MCF 10A (cell line): ENCODE measurements at places on chromosomes 5 and 9.

DNA sequence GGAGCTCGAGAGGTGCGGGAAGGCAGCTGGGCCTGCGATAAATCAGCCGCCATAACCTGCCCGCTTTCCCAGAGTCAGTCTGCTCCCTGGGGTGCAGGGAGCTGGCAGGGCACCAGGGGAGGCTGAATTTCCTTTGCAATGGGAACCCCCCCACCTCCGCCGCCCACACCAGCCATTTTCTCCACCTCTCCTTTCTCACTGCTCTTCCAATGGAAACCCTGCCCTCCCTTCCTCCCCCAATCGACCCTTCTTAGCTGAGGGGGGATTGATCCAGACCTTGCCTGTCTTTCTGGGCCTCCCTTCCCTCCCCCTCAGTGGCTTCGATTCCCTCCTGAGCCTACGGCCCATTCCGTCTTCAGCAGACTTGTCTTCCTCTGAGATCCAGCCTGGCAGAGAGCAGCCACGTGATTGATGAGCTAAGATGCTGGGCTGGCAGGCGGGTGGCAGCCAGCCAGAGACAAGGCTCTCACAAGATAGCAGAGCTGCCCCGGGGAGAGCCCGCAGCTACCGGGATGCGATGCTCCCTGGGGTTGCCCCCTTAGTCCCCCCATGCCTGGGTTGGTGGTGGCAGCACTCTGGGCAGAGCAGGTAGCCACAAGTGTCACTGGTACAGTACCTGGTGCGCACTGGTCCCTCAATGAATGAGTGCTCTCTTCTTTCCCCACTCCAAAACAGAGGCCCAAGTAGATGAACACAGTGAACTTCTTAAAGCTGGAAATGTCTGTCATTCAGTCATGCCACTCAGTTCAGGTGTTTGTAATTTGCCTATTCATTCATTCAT is 53.7 kb upstream of the FABP6 start:
- no peak for DNase-seq

- DNase-seq: peak; percentile 14
Observed at GRCh38 chr5:125913200-125913599, 510.0 kb upstream of the GRAMD2B start.

DNA sequence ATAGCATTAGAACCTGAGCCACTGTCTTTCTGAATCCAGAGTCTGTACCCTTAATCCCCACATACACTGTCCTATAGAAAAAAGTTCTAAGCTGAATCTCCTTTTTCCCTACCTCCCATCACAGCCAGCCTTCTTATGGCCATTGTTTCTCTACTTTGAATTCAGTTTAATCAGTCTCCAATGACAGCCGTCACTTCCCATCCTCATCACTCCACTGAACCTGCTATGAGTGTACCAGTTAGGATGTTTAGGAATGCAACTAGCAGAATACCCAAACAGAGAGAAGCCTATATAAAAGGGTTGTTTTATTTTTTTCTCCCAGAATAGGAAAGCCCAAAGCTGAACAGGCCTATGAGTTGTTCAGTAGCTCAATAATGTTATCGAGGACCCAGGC is 220.4 kb upstream of the NREP start:
- no peak for DNase-seq

GRCh38 chr5:72154076-72154756 is 46.9 kb downstream of the MAP1B start:
- no peak for DNase-seq

- DNase-seq: no peak
Observed at GRCh38 chr5:14066326-14066725, 76.8 kb upstream of the TRIO start.

- DNase-seq: no peak
Observed at GRCh38 chr9:131289301-131290035, at the start of gene PLPP7. PLPP7 (plus strand) TSS chr9:131289723; CDS start chr9:131289998, 275 bp downstream.

DNA sequence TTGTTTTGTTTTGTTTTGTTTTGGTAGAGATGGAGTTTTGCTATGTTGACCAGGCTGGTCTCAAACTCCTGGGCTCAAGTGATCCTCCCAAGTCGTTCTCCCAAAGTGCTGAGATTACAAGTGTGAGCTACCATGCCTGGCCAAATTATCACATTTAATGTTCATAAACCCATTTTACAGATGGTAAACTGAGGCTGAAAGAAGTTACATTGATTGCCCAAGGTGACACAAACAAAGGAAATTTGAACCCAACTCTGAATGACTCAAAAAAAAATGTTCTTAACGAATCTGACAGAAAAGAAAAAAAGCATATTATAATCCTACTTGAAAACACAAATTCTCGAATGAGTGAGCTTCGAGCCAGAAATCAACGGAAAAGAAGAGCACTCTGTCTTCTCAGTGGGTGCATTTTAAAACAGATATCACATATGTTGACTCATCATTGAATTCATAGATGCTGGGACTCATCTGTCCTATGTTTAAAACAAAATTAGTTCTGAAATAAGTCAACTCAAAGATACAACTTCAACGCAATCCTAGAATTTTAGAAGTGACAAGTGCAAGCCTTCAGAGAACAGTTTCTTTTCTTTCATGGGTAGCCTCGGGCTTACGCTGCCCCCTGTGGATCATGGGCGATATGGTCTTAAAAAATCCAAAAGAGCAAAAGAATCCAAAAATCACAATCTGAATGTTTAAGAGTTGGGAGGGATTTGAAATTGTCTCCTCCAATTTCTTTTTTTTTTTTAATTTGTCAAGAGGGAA is 28.4 kb downstream of the TIMD4 start:
- DNase-seq: no peak

DNA sequence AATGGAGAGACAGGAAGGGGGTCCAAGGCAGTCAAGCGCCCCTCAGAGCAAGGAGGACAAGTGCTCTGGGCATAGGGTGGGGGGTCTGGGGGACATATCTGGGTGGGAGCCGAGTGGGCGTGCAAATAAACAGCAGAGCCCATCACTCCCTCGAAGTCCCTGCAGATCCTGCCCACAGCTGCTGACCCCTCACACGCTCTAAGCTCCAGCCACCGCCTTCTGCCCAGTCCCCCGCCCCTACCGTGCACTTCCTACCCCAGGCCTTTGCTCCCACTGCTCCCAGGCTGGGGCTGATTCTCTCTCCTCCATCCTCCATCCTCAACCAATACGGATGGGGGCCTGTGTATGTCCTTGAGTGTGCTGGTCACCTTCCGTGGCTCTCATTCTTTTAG is 16.9 kb upstream of the ALDH1B1 start:
- no peak for DNase-seq

DNA sequence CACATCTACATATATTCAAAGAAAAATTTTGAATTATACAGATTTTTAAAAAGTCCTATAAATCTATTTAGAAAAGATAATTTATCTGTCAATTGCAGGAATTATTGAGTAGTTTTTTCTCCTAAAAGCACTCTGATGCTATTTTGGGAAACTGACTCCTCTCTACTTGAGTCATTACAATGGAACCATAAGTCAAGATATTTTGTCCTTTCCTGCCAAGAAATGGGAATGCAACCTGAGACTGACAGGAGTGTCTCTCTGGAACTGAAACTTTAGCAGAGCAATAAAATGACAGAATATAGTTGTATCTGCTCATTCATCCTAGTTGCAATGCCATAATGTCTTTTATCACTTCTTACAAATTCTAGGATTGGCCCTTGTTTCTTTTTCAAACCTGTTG is 48.6 kb downstream of the CARTPT start:
- DNase-seq: peak; percentile 17

GRCh38 chr9:68710111-68710471 is 5.1 kb downstream of the PIP5K1B start:
- DNase-seq: no peak

DNA sequence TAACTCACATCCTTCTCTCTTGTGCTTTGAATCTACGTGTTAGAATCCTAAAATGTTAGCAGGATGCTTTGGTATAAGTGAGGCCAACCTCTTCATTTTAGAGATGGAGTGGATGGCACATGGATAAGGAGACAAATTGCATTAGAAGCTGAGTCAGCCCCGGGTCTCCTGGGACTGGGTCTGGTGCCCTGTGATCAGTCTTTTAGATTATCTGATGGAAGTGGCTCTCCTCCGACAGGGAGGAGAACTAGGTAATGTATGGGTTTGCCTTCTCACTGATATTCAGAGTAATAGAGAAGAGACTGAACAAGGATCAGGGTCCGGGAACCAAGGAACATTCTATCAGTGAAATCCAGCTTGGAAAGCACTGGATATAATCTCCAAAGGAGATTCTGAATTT is 74.9 kb upstream of the TNFSF8 start:
- no peak for DNase-seq

DNA sequence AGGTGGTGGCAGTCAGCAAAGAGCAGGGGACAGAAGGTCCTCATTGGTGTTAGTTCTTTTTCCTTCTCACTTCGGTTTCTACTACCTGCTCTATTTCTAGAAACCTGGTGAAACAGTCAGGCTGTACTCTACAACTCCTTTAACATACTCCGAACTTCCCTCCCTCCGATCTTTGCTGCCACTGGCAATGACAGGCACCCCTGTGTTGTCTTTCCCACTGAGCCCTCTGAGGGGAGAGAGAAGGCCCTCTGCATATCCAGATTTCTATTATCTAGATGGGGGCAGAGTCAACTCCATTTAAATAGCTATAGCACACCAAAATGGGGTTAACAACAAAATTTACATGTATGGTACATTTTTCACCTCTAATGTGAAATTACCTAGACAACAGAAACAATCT is 123.7 kb downstream of the CDK5RAP2 start:
- DNase-seq: no peak

DNA sequence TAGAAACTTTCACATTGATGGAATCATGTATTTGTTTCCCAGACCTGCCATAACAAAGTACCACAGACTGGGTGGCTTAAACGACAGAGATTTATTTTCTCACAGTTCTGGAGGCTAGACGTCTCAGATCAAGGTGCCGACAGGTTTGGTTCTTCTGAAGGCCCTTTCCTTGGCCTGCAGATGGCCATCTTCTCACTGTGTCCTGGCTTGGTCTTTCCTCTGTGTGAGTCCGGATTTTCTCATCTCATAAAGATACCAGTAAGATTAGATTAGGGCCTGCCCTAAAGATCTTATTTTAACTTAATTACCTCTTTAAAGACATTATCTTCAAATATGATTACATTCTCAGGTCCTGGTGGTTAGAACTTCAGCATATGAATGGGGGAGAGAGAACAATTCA is 5.8 kb downstream of the USP20 start:
- no peak for DNase-seq

DNA sequence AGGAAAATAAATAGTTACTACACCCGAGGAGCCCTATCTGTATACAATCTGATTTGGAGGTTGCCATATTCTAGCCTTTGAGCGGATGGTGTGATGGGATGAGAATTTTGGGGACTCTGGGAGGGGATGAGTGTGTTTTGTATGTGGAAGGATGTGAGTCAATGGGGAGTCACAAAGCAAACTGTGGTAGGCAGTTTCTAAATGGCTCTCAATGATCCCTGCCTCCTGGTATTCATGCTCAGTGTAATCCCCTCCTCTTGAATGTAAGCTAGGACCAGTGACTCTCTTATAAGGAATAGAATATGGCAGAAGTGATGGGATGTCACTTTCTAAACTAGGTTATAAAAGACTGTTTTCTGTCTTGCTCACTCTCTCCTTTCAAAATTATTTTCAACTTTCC is 205.7 kb upstream of the RIOK2 start:
- DNase-seq: no peak

- no peak for DNase-seq
Observed at GRCh38 chr5:111675201-111675934, 81.6 kb downstream of the NREP start.

DNA sequence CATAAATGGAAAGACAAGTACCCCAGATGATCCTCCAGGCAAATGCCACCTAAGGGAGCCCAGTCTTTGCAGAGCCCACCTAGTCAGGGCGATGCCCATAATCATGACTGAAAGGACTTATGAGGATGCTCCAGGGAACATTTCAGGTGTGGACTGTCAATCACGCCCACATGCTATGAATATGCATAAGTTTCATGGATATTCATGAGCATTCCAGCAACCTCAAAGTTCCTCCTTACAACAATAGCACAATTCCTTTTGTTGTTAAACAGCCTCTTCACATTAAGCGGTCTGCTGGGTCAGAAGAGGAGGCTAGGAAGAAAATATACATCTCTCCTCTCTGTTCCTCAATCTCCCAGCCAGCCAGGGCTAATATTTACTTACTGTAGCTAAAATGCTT is 161.6 kb downstream of the C5orf15 start:
- no peak for DNase-seq

- no peak for DNase-seq
Observed at GRCh38 chr9:135284386-135285134, 195.0 kb upstream of the PPP1R26 start.

- DNase-seq: no peak
Observed at GRCh38 chr5:584216-584615, 27.9 kb upstream of the CEP72 start.
